ENCODE measurements at places on chromosomes 2 and 18. TPM values are rescaled to one million over a fixed set of nuclear protein-coding genes. Genes with fewer than 3 reads are reported as not detected.

GRCh38 chr2:64595397-64596176 lies 58.1 kb downstream of the SERTAD2 start:
- peak; percentile 30 for DNase-seq

- DNase-seq, result no peak
These were observed 90.5 kb downstream of the MYO5B start for GRCh38 chr18:50104421-50104820.

DNA sequence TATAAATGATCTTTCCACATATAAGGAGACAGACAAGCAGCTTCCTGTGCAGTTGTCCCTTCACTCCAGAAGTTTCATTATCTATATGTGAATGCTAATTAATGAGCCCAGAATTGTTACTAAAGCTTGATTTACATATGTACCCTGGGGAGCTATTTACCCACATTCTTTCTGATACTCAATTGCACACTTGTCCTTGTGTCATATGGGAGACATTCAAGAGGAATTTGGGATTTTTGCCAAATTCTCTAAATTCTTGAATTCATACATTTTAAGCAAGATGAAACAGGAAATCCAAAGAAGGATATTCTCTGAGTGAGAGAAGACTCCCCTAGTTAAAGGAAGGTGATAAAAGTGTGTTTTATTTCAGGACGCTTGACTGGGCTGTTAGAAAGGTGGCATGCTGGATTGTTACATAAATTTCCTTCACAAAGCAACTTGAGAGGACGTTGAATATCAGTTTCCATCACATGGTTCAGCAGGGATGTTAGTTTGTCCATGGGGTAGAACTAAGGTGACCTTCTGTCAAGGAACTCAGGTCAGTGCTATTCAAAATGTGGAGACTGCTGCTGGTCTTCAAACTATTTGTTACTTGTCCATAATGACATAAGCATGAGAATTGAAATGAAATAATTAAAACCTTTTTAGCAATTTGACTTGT lies 368.2 kb downstream of the IRS1 start:
- peak; percentile 78 for DNase-seq

GRCh38 chr2:41706286-41706685 lies 341.5 kb upstream of the PKDCC start:
- no peak for DNase-seq

The MEP1B gene
- total RNA-seq, result not detected

The TEKT4 gene
- not detected for total RNA-seq

The NFU1 gene
- 64.6 TPM for total RNA-seq
